ENCODE measurements at places on chromosomes 1 and 21.

- no peak for DNase-seq
These were observed 19.8 kb upstream of the COX20 start for GRCh38 chr1:244815600-244816099.

GRCh38 chr1:8276173-8276914 lies 41.6 kb upstream of the SLC45A1 start:
- DNase-seq: no peak

DNA sequence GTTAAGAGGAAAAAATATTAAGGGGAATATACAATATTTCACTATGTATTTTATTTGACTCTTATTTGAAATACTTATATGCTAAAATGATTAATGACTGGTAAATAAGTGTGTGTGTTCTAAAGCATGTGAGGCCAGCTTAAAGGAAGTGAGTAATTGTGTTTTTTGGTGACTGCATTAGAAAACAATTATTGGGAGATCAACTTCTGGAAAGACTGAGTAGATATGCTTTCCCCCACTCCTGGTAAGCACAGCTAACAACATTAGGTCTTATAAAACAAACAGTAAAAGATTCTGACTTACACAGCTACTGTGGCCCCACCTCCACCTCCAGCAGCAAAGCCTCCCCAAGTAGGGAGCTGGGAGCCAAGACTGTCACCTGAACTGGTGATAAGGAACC lies 403.0 kb downstream of the SRGAP2C start:
- no peak for DNase-seq

GRCh38 chr1:18929686-18930085 lies 26.8 kb downstream of the IFFO2 start:
- DNase-seq: no peak

GRCh38 chr1:101323535-101323934 lies 86.7 kb downstream of the S1PR1 start:
- DNase-seq: no peak
